ENCODE measurements at places on chromosomes 2 and 18.

- DNase-seq: peak; percentile 51
These were observed 303.8 kb downstream of the FSIP2 start for GRCh38 chr2:186042207-186043028.

DNA sequence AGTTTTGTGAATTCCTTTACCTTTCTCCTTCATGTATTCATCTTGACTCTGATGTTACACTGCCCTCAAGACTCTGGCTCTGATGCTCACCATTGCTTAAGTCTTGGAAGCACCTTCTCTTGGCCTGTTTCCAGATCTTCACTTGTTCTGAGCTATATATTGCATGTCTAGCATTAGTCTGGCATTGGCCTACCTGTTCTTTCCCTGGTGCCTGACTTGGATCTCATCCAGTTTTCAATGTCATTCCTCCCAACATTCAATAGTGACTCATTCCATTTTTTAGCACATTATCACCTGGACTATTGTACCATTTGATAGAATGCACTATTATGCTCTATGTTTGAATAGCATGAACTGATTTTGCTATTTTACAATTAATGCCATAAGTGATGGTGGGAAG, 127.3 kb upstream of the NYAP2 start:
- DNase-seq: no peak

DNA sequence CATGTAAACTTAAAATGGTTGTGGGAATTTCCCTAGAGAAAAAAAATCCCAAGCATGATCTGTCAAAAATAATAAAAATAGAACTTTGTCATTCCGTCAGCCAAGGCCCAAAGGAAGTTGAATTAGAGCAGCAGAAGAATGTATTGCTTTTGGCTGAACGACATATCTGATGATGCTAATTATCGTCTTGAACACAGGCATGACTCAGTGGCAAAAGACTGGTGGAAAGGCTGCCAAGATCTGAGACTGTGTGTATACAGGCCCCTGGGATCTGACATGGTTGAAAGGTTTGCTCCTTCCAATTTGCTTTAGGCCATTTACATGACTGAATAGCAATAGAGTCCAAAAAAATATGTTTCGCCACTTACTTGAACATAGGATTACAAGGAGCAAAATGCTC, 1057.1 kb upstream of the CRIM1 start:
- no peak for DNase-seq

DNA sequence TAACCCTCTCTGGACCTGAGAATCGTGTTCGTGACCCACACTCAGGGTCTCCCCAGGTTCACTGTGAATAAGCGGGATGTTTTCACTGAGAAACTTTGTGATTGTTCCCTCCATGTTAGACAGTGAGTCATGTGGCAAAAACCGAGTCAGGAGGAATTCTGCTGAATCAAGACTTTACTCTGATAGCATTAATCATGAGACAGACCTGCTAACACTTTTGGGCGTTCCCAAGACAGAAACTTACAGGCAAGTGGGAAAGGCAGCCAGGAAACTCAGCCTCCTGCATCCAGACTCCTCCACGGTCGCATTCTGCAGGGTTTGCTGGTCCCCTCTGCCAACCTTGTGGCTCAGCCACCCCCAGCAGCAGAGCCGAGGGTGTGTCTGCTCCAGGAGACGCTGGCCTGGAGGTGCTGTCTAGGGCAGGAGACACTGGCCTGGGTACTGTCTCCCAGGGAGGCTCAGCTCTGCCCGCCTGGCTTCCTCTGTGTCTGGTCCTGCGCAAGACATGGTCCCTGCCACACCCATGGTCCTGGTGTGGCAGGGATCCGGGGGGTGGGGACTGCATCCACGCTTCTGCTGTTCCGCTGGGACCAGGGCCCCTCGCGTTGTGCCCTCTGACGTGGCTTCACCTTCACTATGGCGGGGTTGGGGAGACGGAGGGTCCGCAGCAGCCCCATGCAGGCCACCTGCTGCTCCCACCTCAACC, 177.4 kb downstream of the TWIST2 start:
- DNase-seq: peak; percentile 58

GRCh38 chr2:46328291-46328690, 31.1 kb downstream of the EPAS1 start:
- DNase-seq: no peak

- DNase-seq: no peak
These were observed 118.2 kb downstream of the RTP5 start for GRCh38 chr2:241987726-241988125.
